Fibroblast of lung (primary cell): ENCODE measurements at places on chromosomes 5 and 9. TPM values are rescaled to one million over a fixed set of nuclear protein-coding genes. Genes with fewer than 3 reads are reported as not detected.

FYB1 gene
- not detected in 2 replicates for polyA plus RNA-seq

SHISAL2B gene
- polyA plus RNA-seq, result not detected in 2 replicates

MYMK gene
- not detected in 2 replicates for polyA plus RNA-seq

PCDHGA5 gene
- polyA plus RNA-seq, result 1.2 and 1.4 TPM in 2 replicates

FOCAD gene
- 40.3 and 46.8 TPM in 2 replicates for polyA plus RNA-seq

NR6A1 gene
- 0.07 and 0.25 TPM in 2 replicates for polyA plus RNA-seq

GPSM1 gene
- 15.8 and 17.2 TPM in 2 replicates for polyA plus RNA-seq

SPATA31C1 gene
- polyA plus RNA-seq, result not detected in 2 replicates

PPP3R2 gene
- polyA plus RNA-seq, result not detected in 2 replicates

TMEM215 gene
- polyA plus RNA-seq, result not detected in 2 replicates

ZNF454 gene
- 0.59 and 0.64 TPM in 2 replicates for polyA plus RNA-seq

ADAMTSL1 gene
- polyA plus RNA-seq, result 19.3 and 48.4 TPM in 2 replicates

SLC34A1 gene
- not detected in 2 replicates for polyA plus RNA-seq

TERT gene
- polyA plus RNA-seq, result not detected in 2 replicates

PCDHGA12 gene
- polyA plus RNA-seq, result 11.9 and 14.1 TPM in 2 replicates

CCDC187 gene
- polyA plus RNA-seq, result under 0.01 TPM in 1 of 2 replicates, not detected in the other

LPAR1 gene
- polyA plus RNA-seq, result 240 and 378 TPM in 2 replicates

PRLR gene
- 0.41 and 0.45 TPM in 2 replicates for polyA plus RNA-seq

MARCHF11 gene
- polyA plus RNA-seq, result not detected in 2 replicates

NDFIP1 gene
- 42.5 and 55.8 TPM in 2 replicates for polyA plus RNA-seq

IL9 gene
- not detected in 2 replicates for polyA plus RNA-seq

SHC3 gene
- 1.7 and 2.5 TPM in 2 replicates for polyA plus RNA-seq

NOXA1 gene
- 0.08 TPM in 1 of 2 replicates, not detected in the other for polyA plus RNA-seq

TTC33 gene
- polyA plus RNA-seq, result 8.0 and 8.7 TPM in 2 replicates

C6 gene
- polyA plus RNA-seq, result 0.07 TPM in 1 of 2 replicates, not detected in the other

NR4A3 gene
- 2.6 and 8.2 TPM in 2 replicates for polyA plus RNA-seq

BTNL8 gene
- not detected in 2 replicates for polyA plus RNA-seq

CCL28 gene
- polyA plus RNA-seq, result 0.71 and 1.1 TPM in 2 replicates

GABRA1 gene
- polyA plus RNA-seq, result 0.02 TPM in 1 of 2 replicates, not detected in the other

SLC6A3 gene
- polyA plus RNA-seq, result not detected in 2 replicates

HRCT1 gene
- 3.1 and 3.3 TPM in 2 replicates for polyA plus RNA-seq

MLLT3 gene
- 21.7 and 37.3 TPM in 2 replicates for polyA plus RNA-seq

SRD5A1 gene
- 12.1 and 14.5 TPM in 2 replicates for polyA plus RNA-seq

DHX29 gene
- polyA plus RNA-seq, result 8.1 and 10.8 TPM in 2 replicates

LTC4S gene
- 0.32 and 0.78 TPM in 2 replicates for polyA plus RNA-seq

AGXT2 gene
- not detected in 2 replicates for polyA plus RNA-seq

TMC1 gene
- polyA plus RNA-seq, result 0.02 and 0.27 TPM in 2 replicates

IRX4 gene
- polyA plus RNA-seq, result not detected in 2 replicates

RUFY1 gene
- 32.2 and 32.8 TPM in 2 replicates for polyA plus RNA-seq

NUTM2F gene
- not detected in 2 replicates for polyA plus RNA-seq

PGM5 gene
- 42.6 and 65.7 TPM in 2 replicates for polyA plus RNA-seq
